NCI-H1417 treated with DMSO at 0.1 percent for 48 hours (cell line): ENCODE measurements at places on chromosomes 5 and 9.

DNA sequence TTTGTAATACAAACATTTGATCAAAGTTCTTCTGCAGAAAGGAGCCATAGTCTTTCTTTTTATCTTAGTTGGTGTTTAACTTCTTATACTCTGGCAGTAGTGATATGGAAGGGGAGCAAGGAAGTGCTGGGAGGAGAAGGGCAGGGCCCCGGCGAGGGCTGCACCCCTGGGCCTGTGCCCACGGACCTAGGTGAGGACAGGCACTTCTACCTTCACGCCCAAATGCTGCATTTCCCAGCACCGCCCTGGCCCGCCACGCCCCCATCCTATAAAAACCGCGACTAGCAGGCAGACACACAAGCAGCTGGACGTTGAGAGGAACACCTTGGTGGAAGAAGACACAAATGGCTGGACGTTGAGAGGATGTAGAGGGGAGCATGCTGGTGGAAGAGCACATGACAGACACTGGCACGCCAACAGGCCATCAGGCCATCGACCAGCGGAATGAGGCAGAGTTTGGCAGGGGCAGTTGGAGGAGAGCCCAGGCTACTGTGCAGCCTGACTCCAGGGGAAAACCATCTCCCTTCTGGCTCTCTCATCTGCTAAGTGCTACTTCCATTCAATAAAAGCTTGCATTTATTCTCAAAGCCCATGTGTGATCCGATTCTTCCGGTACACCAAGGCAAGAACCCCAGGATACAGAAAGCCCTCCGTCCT lies 81.5 kb upstream of the C9orf72 start:
- DNase-seq: no peak

GRCh38 chr5:3139499-3139931 lies 388.0 kb upstream of the IRX2 start:
- no peak for DNase-seq

GRCh38 chr5:174545926-174546325 lies 178.5 kb upstream of the MSX2 start:
- no peak for DNase-seq

DNA sequence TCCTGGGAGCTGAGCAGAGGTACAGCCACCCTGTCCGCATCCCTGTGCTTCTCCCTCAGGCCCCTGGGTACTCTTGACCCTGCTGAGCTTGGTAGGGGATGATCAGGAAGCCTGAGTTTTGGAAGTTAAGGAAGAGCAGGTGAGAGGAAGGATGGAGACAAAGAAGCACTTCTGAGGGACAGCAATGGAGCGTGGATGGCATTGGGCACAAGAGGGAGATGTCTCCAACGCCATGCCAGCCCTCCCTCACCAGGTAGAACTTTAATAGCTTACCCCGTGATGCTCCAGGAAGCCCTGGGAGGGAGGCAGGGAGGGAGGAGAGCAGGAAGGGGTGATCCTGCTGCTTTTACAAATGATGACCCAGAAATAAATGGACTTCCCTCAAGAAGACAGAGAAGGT lies 29.9 kb upstream of the SMU1 start:
- no peak for DNase-seq

DNA sequence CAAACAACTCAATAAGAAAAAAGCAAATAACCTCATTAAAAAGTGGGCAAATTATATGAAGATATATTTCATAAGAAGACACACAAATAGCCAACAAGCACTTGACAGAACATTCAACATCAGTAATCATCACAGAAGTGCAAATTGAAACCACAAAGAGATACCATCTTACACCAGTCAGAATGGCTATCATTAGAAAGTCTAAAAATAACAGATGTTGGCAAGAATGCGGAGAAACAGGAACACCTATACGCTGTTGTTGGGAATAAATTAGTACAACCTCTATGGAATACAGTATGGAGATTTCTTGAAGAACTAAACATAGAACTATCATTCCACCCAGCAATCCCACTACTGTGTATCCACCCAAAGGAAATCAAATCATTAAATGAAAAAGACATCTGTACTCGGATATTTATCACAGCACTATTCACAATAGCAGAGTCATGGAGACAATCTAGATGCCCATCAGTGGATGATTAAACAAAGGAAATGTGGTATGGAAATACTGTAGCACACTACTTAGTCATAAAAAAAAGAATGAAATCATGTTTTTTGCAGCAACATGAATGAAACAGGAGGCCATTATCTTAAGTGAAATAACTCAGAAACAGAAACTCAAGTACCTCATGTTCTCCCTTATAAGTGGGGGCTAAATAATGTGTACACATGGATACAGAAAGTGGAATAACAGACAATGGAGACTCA lies 106.8 kb upstream of the FST start:
- no peak for DNase-seq

- DNase-seq: no peak
Measured at GRCh38 chr9:72315089-72315509, 49.9 kb downstream of the ZFAND5 start.

- no peak for DNase-seq
Measured at GRCh38 chr9:7342229-7342628, 457.3 kb downstream of the DMAC1 start.

- no peak for DNase-seq
Measured at GRCh38 chr5:89546657-89547056, 663.7 kb upstream of the MEF2C start.

DNA sequence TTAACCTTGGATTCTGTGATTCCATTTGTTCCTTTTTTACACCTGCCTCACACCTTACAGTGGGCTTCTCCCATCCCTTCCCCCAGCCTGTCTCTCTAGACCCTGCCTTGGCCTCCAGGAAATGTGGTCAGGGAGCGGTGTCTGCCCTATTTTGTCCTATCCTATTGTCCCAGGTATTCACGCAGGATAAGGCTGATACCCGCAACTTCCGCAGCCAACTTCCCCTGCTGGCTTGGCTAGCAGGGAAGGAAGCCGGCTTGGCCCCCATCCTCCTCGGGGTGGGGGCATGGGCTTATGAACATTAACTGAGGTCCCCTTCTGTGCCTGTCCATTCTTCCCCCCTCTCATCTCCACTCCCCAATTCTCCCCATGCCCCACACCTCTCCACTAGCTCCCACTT lies 3.5 kb downstream of the CSF1R start:
- DNase-seq: no peak
